ENCODE measurements at places on chromosomes 3 and 15.

DNA sequence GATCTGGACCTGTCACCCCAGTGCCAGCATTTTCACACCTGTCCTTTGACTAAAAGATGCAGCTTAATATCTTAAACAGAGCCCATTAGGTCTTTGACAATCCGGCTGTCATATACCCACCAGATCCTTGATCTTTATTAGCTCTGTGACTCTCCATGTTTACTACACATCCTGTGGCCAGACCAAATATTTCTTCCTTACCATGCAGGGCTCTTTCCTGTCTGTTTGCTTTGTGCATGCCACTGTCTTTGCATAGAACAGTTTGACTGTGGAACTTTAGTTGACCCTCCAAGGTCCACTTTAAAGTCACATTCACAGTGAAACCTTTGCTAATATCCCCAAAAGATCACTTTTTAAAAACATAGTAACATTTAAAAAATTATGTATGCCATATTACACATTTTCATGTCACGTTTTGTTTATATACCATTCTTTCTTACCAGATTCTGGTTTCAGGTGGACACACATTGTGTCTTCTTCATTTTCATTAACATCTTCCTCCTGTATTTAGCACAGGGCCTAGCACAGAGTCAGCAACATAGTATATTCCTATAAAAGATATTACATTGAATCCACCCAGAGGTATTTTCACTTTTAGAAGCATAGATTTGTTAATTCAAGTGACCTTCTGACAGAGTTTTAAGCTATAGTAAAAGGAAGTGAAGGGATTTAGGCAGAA, 95.8 kb downstream of the RAP2B start:
- DNase-seq = no peak

DNA sequence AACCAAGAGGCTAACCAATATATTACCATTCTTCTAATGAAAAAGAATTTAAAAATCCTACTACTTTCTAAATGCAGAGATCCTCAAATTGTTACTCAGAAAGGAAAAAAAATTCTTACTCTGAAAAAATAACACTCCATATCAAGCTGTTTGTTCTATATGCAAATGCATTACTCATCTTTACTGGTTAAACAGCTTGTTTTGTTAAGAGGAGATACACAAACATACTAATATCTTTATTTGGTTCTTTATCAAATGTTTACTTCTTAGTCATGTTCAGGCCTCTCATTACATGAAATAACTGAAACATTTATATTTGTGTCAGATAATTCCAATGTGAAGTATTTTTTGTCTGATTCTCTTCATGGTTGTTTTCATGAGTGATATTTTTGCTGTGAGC, 146.8 kb downstream of the PCCB start:
- no peak for DNase-seq

DNA sequence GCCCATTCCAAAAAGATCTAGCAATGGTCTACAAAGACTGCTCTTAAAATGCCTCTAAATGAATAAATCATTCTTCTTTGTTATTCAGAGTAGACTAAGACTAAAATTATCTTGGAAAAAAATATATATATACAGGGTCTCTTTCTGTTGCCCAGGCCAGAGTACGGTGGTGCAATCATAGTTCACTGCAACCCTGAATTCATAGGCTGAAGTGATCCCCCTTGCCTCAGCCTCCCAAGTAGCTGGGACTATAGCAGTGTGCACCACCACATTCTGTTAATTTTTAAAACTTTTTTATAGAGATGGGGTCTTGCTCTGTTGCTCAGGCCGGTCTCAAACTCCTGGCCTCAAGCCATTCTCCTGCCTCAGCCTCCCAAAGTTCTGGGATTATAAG, 18.7 kb downstream of the WWTR1 start:
- DNase-seq = no peak

- no peak for DNase-seq
These were observed 120.4 kb upstream of the IQSEC1 start for GRCh38 chr3:13193320-13194284.

DNA sequence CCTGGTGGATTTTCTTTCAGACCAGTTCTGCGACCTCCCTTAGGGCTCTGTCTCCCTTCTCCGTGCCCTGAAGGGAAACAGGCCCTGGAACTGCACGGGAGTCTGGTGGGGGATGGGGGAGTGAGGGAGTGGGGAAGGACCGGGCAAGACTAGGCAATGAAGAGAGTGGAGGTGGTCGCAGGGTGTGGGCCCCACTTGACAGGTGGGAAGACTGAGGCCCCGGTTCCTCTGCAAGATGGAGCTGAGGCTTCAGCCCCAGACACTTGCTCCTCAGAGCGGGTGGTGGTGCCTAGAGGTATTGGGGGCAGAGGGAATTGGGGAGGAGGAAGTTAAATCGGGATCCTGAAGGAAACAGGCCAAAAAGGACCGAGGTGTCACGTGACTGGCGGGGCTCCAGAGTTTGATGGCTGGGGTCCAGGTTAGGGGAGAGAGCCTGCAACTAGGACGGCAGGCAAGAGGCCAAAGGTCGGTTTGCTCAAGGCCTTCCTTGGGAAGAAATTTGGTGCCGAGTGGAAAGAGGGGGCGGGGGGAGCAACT, 597 bp upstream of the CAMK1 start:
- DNase-seq = no peak

- no peak for DNase-seq
These were observed 2.2 kb downstream of the ABCC5 start for GRCh38 chr3:184015381-184016019.

- DNase-seq = no peak
These were observed 33.3 kb downstream of the TSPAN3 start for GRCh38 chr15:77037388-77038209.

DNA sequence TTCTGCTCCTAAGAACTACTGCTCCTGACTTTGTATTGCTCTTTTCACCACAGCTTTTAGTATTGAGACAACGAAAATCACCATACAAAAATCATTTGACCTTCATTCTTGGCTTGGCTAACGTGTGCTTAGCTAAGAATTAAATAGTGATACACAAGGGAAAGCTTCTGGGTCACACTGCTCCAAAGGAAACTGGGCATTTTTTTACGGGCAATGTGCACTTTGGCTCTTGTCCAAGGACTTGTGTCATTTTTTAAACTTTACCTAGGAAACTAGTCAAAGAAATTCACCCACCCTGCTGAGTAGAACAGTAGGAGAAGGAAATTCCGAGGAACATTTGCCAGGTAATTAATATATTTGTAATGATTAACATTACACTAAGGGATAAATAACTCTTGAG, 19.8 kb downstream of the WDR72 start:
- no peak for DNase-seq

DNA sequence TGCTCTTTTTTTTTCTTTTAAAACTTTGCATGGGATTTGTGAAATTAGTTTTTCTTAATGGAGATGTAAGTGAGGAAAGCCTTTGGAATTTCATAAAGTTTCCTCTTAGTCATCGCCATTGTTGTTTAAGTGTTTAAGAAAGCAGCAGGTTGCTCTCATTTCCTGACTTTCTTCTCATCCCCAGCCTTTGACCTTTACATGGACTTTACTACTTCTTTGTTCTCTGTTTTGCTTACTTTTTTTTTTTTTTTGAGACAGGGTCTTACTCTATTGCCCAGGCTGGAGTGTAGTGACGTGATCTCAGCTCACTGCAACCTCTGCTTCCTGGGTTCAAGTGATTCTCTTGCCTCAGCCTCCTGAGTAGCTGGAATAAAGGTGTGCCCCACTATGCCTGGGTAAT, 38.6 kb downstream of the FBXL2 start:
- DNase-seq = no peak

- no peak for DNase-seq
These were observed 61.8 kb upstream of the SMAD3 start for GRCh38 chr15:67003586-67003985.
